Pons (tissue), 1 donor: ENCODE measurements at places on chromosomes 2 and 18.

GRCh38 chr2:73203055-73203681, 794 bp downstream of the NOTO start:
- DNase-seq = no peak

DNA sequence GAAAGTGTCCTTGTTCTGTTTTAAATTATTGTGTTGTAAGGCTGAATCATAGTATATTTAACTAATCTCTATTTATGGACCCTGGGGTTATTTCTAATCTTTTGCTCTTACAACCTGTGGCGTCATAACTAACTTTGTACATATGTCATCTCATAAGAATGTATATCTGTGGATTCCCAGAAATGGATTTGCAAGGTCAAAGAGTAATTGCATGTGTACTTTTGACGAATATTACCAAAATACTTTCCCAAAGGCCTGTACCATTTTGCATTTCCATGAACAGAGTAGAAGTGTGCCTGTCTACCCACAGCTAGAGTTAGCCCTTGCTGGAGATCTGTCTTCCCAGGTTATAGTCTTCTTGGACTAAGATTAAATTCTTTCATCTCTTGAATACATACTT, 42.8 kb downstream of the SEMA4F start:
- DNase-seq = no peak

DNA sequence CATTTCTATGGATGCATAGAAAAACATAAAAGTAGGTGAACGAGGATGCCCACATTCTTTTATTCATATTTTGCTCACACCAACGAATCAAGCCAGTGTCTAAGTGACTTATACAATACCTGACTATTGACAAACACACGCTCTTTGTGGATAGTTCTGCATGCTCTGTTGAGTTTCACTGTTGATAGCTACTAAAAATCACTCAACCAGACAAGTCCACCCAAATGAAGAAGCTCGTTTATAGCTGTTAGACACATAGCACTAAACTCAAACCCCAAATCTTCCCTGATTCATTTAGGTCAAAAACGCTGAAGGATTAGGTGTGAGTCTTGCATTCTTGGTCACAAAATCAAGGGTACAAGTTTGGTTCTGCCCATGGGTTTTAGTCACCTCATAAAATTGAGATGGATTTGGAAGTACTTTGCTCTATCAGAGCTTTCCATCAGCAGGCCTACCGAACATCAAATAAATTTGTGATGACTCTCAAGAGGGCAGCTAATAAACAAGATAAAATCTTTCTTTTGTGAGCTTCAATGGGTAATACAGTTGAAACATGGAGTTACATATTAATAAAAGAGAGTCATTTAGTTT, 92.7 kb upstream of the ETAA1 start:
- DNase-seq = no peak

- DNase-seq = no peak
Observed at GRCh38 chr2:102778260-102778659, 16.4 kb downstream of the TMEM182 start.

- no peak for DNase-seq
Observed at GRCh38 chr2:98445177-98445682, 572 bp downstream of the INPP4A start.

- peak; percentile 20 for DNase-seq
Observed at GRCh38 chr18:76213991-76214390, 281.1 kb downstream of the ZNF516 start.

DNA sequence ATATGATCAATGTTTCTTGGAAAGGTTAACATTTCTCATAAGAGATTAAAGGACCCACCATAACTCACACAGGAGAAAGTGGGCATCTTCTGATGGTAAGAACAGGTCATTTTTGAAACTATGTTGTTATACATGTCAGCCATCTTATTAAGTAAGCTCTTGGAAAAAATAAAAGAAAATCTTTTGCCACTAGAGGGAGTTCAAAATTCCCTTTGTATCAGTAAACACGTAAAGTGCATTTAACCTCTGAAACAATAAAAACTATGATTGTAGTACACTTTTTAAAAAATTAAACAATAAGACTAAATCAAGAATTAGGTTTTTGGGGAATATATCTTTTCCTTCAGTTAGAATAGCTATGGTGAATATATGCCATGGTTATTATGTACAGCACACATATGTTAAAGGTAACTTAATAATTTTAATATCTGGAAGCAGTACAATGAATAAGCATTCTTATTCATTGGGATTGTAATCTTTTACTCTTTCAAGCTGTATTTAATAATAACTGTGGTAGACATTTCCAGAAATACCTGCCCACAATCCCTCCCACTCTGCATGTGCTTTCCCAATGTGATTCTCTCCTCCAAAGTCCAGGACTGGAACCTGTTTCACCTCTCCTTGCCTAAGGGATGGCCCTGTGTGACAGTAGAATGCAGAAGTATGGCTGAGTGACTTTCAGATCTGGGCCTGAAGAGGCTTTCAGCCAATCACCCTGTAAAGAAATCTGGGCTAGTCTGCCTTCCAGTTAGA, 64.2 kb downstream of the RBMS1 start:
- peak; percentile 73 for DNase-seq

DNA sequence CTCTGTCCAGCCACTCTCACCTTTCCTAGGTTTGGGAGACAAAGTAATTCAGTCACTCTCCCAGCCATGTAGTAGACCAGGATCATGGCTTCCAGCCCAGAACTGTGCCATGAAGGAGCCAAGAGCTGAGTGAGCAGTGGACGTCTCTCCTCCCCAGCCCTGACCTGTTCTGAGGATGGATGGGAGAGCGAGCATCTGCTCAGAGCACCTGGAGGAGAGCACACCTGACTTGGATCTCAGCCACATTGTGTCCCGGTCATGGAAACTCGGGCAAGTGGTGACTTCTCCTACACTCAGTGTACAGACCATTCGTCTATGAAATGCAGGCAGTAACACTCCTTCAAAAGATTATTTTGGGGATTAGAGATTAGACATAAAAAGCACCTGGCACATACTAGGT, 299.7 kb downstream of the TNS1 start:
- no peak for DNase-seq

- peak; percentile 5 for DNase-seq
Observed at GRCh38 chr2:189580241-189580651, 340 bp downstream of the SLC40A1 start.

DNA sequence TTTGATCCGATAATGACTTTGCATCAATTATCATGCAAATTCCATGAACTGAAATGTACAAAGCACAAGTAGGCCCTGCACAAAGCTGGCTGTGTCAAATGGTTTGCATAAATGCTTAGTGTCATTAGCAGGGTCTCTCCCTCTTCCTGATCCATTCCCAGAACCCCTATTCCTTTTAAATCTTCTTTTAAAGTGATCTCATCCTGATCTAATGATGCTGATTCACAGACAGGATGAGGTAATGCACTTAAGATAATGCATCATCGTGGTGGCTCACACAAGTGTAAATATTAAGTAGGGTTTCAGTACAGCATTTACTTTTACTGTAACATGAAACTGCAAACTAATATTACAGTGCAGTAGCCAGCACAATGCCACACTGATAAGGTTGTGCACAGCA, 304.8 kb upstream of the SOX11 start:
- no peak for DNase-seq

GRCh38 chr2:230327418-230328154, 593 bp downstream of the SP140L start:
- peak; percentile 37 for DNase-seq

DNA sequence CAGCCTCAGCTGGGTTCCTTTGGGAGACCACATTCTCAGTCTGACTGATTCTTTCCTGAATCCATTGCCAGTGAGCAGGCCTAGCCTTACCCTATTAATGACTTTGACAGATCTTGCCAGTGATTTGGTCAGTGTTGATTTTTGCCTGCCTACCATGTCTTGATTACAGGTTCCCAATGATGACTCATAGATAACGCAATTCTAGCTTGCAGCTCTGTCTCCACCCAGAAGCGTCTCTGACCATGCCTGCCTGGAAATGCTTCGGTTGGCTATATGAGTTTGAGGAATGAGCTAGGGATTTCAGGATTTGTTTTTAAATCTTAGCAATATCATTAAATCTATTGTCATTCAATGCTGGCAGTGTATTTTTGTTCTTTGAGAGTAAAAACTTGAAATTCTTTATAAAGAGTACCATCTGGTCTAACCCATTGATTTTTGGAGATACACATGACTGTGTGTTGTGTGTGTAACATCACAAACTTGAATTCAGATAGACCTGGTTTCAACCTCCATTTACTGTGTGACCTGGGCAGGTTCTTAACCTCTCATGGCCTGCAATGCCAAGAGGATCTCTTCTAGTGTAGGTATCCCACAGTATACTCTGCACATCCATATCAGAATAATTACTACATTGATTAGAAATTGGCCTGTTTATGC, 57.0 kb downstream of the CCDC150 start:
- no peak for DNase-seq

GRCh38 chr2:189444322-189444721, 3.0 kb downstream of the WDR75 start:
- no peak for DNase-seq

GRCh38 chr2:23323198-23323916, 61.6 kb upstream of the KLHL29 start:
- no peak for DNase-seq

DNA sequence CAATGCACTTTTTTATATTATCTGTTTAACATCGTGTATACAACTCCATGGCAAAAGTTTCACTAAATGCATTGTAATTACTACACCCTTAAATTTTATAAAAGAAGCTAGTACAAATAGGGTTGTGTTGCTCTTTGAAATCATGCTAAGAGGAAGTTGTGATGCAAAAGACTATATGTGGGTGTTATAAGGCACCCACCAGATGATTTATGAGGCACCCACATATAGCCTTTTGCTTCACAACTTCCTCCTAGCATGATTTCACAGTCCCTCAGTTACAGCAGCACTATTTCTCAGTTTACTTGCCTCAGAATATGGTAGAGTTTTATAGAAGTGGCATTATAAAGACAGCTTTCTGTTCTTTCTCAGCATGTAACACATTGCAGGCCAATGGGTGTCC, 277.3 kb upstream of the DOK6 start:
- no peak for DNase-seq

DNA sequence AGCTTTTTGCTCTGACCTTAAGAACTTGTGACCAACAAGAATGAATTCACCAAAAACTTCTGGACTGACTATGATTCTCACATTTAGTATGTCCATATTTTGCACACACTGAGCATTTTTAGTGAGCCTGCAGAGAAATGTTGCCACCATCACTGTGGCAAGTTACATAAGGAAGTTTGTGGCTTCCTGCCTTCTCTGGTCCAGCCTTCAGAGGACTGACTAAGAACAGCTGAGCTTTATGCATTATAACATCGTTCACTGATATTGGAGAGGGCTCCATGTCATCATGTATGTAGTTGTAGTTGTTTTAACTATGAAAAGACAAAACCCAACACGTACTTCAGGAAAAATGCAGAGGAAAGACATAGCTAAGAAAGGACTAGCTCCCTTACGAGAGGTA, 218.0 kb upstream of the CRIM1 start:
- DNase-seq = no peak

- peak; percentile 43 for DNase-seq
Observed at GRCh38 chr2:229852565-229852964, 69.2 kb downstream of the TRIP12 start.

- peak; percentile 70 for DNase-seq
Observed at GRCh38 chr2:198127627-198128026, 323.2 kb downstream of the PLCL1 start.
